ENCODE measurements at places on chromosomes 2 and 18. TPM values are rescaled to one million over a fixed set of nuclear protein-coding genes. Genes with fewer than 3 reads are reported as not detected.
A peak's percentile ranks its signal among the peaks of the same experiment; 100 is the strongest.

- no peak for DNase-seq
These were observed 238.1 kb downstream of the LPIN1 start for GRCh38 chr2:11984316-11985158.

Gene SYT4
- polyA plus RNA-seq, result not detected

DNA sequence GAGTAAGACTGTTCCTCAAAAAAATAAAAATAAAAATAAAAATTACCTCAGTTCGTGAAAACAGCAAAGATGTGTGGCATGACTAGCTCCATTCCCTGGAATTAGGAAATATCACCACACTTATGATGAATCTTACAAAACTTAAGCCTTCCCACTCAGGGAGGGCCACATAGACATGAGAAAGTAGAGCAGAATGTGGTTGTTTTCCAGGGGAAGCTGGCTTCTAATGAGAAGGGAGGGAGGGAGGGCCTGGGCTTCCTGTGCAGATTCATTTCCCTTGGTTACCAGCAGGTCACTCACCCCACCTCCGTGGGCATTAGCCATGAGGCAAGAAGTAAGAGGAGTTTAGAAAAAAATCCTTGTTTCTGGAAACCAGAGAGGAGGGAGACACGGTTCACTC is 95.9 kb upstream of the RMDN2 start:
- peak; percentile 95 for DNase-seq

GRCh38 chr2:43106559-43107527 is 119.6 kb downstream of the ZFP36L2 start:
- no peak for DNase-seq

- no peak for DNase-seq
These were observed 35.4 kb upstream of the LRP2 start for GRCh38 chr2:169397697-169398096.
